ENCODE measurements at places on chromosomes 5 and 9.

GRCh38 chr5:79974886-79975285 lies 16.2 kb downstream of the MTX3 start:
- no peak for DNase-seq

DNA sequence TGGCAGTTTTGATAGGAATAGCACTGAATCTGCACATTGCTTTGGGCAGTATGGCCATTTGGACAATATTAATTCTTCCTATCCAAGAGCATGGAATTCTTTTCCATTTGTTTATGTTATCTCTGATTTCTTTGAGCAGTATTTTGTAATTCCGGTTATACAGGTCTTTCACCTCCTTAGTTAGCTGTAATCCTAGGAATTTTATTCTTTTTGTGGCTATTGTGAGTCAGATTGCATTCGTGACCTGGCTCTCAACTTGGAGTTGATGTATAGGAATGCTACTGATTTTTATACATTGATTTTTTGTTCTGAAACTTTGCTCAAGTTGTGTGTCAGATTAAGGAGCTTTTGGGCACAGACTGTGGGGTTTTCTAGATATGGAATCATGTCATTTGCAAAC lies 24.0 kb downstream of the TMEM161B start:
- DNase-seq: no peak

DNA sequence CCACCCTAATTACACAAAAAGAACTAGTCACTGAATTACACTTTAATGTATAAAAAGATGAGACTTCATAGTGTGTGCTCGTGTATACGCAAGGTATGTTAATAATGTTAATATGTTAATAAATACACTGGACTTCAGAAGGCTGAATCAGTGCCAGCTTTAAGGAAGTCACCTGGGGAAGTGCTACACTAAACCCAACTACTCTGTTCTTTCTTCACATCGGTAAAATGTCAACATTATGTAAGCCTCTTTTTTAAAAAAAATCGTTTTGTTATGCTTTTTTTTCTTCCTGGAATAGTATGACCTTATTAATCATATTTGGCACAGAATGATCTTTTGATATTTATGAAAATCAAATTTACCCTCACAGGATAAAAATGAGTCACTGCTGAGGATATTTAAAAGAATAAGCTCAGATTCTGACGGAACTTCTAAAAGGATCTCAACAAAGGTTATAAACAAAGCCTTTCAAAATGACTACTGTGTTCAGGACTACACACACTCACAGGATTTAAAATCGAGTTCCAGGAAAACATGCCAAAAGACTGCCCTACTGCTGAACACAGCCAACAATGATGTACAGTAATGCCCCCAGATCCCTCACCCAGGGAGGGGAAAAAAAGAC lies 75.9 kb downstream of the AUH start:
- DNase-seq: no peak

DNA sequence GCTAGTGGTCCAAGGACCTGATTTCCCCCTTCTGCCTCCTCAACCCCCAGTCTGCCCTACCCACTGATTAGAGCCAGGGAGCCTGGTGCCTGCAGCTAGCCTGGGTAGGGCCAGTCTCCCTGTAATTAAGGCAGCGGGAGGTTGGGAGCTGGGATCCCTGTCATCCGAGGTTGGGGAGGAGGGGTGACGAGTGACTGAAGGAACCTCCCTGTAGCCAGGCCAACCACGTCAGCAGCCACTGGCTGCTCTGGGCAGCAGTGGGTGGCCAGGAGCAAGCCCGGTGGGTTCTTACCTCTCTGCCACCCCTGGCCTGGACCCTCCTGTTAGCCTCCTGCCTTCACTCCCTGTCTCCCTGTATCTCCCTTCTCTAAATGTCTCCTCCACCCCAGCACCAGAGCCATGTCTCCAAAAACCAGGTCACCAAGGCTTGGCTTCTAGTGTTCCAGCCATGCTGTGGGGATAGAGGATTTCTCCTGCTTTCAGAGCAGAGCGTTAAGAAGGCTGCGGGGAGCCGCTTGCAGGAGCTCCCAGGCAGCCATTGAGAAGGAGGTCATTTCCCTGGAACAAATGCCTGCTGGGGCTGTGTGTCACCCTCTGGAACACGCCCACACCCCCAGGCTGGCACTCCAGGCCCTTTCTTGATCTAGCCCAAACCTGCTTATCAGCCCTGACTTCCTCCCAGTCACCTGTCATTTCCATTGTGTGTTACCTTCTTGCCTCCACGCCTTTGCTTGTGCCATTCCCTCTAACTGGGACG lies 65.0 kb upstream of the GGTA1 start:
- DNase-seq: no peak

GRCh38 chr9:127783111-127784008 lies 2.5 kb upstream of the CDK9 start:
- peak; percentile 57 for DNase-seq

- DNase-seq: no peak
These were observed 21.8 kb upstream of the FKTN start for GRCh38 chr9:105535920-105536668.

- no peak for DNase-seq
These were observed 124.2 kb upstream of the TNPO1 start for GRCh38 chr5:72692231-72692637.

GRCh38 chr9:12191630-12192029 lies 501.6 kb upstream of the TYRP1 start:
- no peak for DNase-seq

DNA sequence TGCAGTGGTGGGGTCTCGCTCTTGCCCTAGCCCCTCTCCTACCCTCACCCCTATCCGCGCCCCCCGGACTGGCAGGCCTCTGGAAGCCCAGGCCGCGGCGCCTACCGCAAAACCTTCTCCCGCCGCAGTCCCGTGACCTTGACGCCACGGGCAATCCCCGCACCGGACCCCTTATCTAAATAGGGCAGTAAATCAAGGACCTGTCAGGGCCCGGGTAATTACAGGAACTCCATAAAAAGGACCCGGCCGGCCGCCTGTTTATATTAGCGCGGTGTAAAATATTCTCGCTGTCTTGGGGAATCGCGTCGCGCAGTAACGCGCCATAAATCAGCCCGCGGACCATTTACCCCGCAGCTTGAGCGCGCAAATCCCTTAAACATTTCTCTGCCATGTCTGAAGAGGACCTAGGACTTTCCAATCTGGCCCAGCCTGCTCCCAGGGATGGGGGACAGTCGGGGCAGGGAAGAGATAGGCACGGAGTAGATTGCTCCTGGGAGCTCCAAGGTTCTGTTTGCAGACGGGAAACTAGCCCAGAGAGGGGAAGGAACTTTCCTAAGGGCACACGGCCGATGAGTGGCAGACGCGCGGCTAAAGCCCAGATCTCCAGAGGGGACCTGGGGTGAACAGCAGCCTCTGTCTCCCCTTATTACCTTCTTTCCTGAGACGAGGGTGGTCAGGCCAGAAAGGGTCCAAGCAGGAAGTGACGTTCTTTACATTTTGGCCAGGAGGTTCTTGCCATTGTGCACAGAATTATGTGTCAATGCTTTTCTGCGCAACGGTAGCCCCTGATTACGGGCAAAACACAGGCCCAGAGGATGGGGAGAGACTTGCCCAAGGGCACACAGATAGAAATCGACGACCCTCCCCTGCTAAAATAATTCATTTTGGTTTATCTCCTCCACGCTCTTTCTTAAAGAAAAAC lies 4.8 kb upstream of the HAND1 start:
- no peak for DNase-seq

DNA sequence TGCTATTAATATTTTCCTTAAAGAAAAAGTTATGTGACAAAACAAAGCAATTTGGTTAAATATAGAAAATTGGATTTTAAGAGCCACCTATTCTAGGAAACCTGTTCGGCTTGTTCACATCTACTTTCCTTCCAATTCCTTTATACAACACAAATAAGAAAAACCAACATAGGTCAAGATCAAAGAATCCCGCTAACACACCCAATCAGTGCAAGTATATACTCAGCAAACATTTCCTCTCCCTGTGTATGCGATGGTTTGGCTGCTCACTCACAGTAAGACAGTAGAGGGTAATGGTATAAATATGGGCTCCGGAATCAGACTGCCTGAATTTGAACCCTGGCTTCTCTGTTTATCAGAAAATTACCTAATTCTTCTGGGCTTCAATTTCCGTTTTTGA lies 757.5 kb upstream of the ZNF608 start:
- no peak for DNase-seq

- no peak for DNase-seq
These were observed 123.7 kb downstream of the RANBP17 start for GRCh38 chr5:170985486-170985885.

DNA sequence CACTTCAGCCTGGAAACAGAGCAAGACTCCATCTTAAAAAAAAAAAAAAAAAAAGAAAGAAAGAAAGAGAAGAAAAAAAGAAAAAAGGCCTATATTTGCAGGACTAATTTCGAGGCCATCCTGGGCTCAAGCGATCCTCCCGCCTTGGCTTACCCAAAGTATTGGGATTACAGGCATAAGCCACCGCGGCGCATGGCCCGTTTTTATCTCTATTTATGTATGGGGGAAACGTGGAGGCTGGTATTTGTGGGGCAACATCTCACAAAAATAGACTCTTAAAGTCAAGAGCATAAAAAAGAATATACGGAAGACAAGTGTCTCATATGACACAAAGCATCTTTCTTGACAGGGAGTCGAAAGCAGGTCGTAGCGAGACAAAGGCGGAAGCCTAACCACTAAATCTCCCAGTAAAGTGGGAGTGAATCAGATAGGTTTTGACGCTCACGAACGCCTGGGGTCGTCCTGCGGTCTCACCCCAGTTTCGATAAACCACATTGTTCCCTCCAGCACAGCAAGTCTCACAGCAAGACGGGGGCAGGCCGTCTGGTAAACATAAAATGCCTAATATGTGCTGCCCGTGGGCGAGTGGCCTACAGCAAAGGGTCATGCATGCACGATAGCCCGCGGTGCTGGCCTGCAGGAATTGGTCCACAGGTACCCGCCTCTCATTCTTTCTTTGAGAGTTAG lies 1.8 kb upstream of the TRIM41 start:
- no peak for DNase-seq

DNA sequence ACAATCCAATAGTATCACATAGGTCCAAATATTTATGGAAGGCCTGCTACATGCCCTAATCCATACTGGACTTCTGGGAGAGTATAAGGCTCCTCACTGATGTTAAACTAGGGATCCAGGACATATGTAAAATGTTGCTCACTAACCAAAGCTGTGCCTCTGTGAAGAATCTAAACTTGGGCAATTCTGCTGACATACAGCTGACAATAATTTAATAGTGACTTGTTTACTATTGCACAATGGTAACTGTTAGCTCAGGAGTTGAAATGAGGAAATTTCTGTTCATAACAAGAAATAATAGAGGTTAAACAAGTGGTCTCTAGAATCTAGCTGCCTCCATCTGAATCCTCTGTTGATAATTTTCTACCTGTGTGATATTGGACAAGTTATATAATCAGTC lies 14.9 kb upstream of the CTXN3 start:
- DNase-seq: no peak

- no peak for DNase-seq
These were observed 51.3 kb downstream of the AK8 start for GRCh38 chr9:132826621-132827365.

GRCh38 chr5:17860660-17861315 lies 226.5 kb downstream of the TAF11L14 start:
- no peak for DNase-seq

DNA sequence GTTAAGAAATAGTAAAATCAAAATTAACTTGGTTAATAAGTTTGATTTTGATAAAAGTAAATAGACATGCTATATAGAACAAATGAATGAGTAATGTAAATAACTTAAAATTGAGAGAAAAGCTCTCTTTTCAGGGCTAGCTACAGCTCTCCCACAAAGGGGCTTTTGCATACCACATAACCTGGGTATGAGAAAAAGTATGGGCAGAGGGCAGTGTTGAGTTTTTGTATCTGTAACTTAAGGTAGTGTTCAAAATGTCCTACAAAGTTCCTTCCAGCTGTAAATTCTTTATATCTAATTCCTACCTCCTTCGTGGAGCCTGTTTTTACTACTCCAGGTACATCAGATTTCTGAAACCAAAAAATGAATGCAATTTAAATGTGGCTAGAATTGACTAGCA lies 18.9 kb upstream of the TTC33 start:
- no peak for DNase-seq

DNA sequence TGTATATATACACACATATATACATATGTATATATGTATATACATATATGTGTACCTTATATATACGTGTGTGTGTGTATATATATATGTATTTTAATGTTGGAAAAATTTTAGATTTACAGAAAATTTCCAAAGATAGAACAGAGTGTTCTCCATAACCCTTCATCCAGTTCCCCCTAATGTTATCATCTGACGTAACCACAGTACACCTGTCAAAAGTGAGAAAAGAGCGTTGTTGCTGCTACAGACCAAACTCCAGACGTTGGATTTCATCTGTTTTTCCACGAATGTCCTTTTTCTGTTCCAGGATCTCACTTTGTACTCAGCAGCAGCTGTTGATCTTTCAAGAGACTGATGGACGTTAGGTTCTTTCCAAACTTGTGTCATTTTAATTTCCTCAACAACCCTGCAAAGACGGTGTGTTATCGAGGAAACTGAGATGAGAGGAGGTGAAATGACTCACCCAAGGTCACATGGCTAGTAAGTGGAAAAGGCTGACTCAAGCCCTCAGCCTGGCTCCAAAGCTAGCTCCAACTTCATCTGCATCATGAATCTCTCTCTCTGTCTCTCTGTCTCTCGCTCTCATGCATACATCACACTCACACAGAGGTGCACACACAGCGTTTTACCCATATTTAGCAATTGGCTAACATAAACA lies 17.0 kb upstream of the NTNG2 start:
- DNase-seq: no peak

DNA sequence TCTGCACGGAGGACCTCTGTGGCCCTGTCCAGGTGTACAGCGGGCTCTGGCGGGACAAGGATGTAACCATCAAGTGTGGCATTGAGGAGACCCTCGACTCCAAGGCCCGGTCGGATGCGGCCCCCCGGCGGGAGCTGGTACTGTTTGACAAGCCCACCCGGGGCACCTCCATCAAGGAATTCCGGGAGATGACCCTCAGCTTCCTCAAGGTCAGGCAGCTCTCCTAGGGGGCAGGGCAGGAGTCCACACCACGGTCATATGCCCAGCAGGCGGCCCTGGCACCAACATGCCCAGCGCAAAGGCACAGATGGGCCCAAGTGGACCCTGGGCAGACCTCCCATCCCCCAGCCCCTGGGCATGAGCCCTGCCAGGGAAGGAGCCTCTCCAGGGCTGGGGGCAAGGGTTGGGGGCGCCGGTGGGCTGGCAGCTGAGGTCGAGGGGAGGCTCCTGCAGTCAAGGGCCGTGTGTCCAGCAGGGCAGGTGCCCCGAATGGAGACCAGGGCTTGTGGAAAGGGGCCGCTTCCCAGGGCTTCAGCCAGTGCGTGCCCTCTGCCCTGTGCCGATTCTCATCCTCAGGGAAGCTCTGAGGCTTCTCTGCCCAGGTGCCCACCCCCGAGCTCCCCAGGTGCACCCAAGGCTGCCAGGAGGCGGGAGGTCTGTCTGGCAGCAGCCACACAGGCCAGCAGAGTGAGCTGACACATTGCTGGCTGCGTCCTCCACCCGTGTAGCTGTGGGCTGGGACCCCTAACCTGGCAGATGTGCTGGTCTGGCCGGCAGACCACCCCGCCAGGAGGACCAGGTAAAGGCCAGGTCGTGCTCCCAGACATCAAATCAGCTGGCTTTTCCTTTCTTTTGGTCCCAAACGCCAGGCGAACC lies 10.0 kb downstream of the DIPK1B start:
- DNase-seq: no peak

Data from activated T-cell treated with anti-CD3 and anti-CD28 coated beads for 24 hours (primary cell).